ENCODE measurements at places on chromosomes 16 and 17. TPM values are rescaled to one million over a fixed set of nuclear protein-coding genes. Genes with fewer than 3 reads are reported as not detected.

DNA sequence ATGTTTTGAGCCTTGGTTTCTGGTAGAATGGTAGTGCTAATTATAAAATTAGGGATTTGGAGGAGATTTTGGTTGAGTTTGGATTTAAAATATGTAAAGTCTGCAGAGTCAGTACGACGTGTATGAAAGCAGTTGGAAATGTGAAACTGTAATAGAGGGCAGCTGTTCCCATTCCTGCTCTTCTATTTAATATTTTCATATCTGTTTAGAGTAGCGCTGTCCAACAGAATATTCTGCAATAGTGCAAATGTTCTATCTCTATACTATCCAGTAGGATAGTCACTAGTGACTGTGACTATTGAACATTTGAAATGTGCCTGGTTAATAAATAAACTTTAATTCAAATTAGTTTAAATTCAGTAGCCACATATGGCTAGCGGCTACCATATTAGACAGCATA, 443.4 kb upstream of the SOX9 start:
- no peak for DNase-seq

DNA sequence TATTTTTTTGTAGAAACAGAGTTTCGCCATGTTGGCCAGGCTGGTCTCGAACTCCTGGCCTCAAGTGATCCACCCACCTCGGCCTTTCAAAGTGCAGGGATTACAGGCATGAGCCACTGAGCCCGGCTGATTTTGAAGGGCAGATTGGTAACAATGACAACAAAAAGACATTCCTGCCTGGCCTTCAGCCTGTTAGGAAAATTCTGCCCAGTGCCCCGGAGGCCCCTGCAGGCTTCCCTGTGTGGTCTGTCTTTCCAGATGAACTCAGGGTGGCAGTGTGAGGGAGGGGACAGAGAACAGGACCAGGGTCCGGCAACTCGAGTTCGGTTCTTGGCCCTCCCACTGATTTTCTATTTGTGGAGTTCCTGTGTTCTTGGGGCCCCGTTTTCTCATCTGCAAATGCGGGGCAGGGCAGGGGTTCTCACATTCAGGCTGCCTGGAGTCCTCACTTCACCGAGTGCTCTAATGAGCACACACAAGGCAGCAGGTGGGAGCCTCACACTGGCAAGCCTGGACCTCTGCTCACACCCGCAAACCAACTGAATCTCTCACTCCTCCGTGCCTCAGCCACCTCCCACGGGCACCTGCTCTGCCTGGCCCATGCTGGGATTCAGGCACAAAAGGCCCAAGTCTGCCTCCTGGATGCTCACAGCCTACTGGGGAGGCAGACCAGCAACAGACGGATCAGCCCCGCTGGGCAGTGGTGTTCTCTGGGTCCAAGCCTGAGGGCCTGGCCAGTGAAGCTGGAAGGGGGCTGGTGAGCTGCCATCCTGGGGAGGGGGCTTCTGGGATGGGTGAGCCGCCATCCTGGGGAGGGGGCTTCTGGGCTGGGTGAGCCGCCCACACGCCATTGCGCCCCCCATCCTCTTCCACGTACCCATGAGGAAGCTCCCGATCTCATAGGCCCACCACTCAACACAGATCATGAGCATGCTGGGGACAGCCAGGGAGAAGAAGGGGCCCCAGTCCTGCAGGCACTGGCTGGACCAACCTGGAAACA, 10.3 kb downstream of the SLC47A2 start:
- DNase-seq, result no peak

The APOBR gene
- 0.41 TPM for total RNA-seq

GRCh38 chr17:49162866-49163265, 30.3 kb downstream of the B4GALNT2 start:
- DNase-seq, result no peak

GRCh38 chr16:81650982-81651562, 128.0 kb upstream of the PLCG2 start:
- DNase-seq, result no peak
